ENCODE measurements at places on chromosomes 2 and 18.

DNA sequence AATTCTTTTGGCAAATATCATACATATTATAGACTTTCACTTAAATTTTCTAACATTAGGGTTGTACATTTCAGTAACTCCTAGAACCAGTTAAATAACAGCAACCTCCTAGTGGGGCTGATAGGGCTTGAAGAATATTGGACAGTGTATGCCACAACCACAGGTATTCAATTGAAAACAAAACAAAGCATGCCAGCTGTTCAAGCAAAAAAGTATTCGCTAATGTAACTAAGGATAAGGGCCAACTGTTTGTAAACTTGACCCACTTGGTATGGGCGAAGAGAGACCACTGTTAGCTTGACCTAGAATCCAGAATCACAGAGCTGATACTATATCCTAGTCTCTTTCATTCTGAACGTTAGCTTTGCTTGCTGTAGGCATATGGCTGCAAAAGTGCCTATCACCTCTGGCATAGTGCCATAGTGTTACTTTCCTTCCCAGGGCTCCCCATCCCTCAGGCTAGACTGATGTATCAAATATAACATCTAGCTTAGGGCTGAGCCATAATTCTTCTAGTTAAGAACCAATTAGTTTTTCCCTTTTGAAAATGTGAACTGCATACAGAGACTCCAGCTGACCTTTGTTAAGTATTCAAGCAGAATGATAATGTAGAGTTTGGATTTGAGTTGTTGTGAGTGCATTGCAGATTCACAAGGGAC lies 458.8 kb upstream of the NRXN1 start:
- H3K27me3 ChIP-seq = no peaks in the 10 kb centered on the region
- no peaks in the 10 kb centered on the region for H3K36me3 ChIP-seq
- H3K4me1 ChIP-seq = no peaks in the 10 kb centered on the region

DNA sequence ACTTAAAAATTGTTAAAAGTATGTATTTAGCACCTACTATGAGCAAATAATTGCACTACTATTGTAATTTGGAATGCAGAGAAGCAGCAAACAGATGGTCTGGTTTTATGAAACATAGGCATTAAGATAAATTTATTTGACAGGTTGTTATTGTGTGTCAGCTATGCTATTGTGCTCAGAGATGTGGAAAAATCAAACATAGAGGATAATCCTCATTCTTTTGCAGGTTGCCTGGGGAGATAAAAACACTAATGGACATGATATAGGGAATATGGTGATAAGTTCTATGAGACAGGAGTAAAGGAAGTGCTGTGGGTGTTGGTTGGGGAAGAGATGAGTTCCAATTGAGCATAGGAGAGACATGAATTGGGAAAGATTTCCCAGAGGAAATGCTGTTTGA lies 71.3 kb downstream of the PPP1R1C start:
- no peaks in the 10 kb centered on the region for H3K36me3 ChIP-seq
- no peaks in the 10 kb centered on the region for H3K4me1 ChIP-seq
- H3K4me3 ChIP-seq = no peak overlapping the region
- H3K27ac ChIP-seq = no peak overlapping the region
- DNase-seq = no peak

DNA sequence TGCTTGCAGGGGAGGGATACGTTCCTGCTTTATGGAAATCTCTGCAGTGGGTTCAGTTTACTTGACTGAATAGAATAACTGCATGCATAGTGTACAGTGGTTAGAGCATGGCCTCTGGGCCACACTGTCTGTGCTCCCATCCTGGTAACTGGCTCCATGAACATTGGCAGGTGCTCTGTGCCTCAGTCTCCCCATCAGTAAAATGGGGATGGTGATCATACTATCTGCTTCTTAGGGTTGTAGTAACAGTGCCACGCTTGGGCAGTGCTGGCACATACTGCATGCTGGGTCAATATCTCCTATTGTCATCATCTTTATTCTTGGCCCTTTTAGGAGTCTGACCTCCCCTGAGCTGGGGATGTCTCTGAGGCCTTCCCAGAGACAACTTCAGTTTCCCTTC lies 117.3 kb downstream of the CTIF start:
- no peaks in the 10 kb centered on the region for H3K4me1 ChIP-seq
- no peaks in the 10 kb centered on the region for H3K27me3 ChIP-seq
- no peak overlapping the region for H3K4me3 ChIP-seq
- DNase-seq = no peak

GRCh38 chr18:41144441-41144840 lies 810.6 kb upstream of the PIK3C3 start:
- H3K4me1 ChIP-seq = no peaks in the 10 kb centered on the region
- H3K27me3 ChIP-seq = no peaks in the 10 kb centered on the region
- H3K4me3 ChIP-seq = no peak overlapping the region
- H3K27ac ChIP-seq = no peak overlapping the region
- DNase-seq = no peak

DNA sequence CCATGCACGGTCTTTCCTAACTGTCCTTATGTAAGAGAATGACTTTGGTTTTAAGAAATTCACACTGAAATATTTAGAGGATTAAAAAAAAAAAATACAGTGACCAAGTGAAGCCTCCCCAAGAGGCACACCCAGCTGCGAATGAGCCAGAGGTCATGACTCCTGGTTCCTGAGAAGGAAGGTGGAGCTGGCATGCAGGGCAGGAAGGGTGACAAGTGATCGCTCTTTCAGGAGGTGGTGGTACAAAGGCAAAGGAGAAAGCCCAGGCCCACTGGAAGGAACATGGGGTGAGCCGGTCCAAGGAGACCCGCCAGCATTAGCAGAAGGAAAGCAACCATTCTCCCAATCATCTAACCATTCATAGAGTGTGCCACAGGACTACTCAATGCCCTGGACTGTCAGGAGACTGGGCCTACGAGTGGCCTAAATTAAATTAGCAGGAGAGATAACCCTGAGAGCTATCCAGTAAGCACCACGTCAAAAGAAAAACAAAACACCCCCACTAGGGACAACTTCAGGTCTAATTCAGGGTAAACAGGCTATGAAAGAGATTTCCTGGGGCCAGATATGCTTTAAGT lies 7.8 kb downstream of the INO80C start:
- peaks cover 18% of the 10 kb centered on the region for H3K36me3 ChIP-seq
- H3K27ac ChIP-seq = no peak overlapping the region
- no peaks in the 10 kb centered on the region for H3K27me3 ChIP-seq
- no peak for DNase-seq

- peak overlapping the region; percentile 95 for H3K27ac ChIP-seq
- peak; percentile 45 for DNase-seq
- H3K4me1 ChIP-seq = peaks cover 62% of the 10 kb centered on the region
- H3K27me3 ChIP-seq = no peaks in the 10 kb centered on the region
Measured at GRCh38 chr18:76374330-76375281, 120.4 kb downstream of the ZNF516 start.

- no peak for DNase-seq
- H3K27ac ChIP-seq = no peak overlapping the region
- H3K4me1 ChIP-seq = no peaks in the 10 kb centered on the region
- H3K36me3 ChIP-seq = no peaks in the 10 kb centered on the region
Measured at GRCh38 chr2:223003191-223003590, 48.8 kb upstream of the KCNE4 start.

- no peaks in the 10 kb centered on the region for H3K36me3 ChIP-seq
- H3K27ac ChIP-seq = no peak overlapping the region
- no peak for DNase-seq
- H3K4me1 ChIP-seq = peaks cover 8% of the 10 kb centered on the region
- H3K4me3 ChIP-seq = peak overlapping the region; percentile 67
Measured at GRCh38 chr2:58428096-58429013, 187.2 kb upstream of the FANCL start.

- peak; percentile 72 for DNase-seq
- H3K27me3 ChIP-seq = no peaks in the 10 kb centered on the region
- peaks cover 65% of the 10 kb centered on the region for H3K4me1 ChIP-seq
- H3K36me3 ChIP-seq = peaks cover 9% of the 10 kb centered on the region
- peak overlapping the region; percentile 48 for H3K4me3 ChIP-seq
- peak overlapping the region; percentile 90 for H3K27ac ChIP-seq
Measured at GRCh38 chr2:230877759-230878598, 13.2 kb downstream of the ITM2C start.

All from activated naive CD8-positive, alpha-beta T cell treated with anti-CD3 and anti-CD28 coated beads, Interleukin-2, amount 50 U/mL, for 24 hours (primary cell).